ENCODE measurements at places on chromosomes 16 and 17.

- no peak for DNase-seq
Measured at GRCh38 chr16:83187405-83187804, 560.6 kb downstream of the CDH13 start.

DNA sequence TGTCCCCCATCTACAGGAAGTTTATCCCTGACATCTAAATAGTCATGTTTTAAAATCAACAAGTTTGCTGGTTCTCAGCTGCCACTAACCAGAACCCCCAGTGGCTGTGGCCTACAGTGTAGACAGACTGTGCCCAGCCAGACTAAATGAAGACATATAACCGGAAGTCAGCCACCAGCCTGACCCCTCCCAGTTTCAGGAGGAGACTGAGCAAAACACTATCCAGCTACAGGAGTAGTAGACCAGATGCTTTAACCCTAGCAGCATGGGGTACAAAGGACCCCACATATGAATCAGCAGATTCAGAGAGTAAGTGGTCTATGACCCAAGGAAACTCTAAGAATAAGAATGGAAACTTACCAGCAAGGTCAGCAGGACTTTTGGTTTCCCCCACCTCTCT, 83.4 kb downstream of the HIC1 start:
- no peak for DNase-seq

DNA sequence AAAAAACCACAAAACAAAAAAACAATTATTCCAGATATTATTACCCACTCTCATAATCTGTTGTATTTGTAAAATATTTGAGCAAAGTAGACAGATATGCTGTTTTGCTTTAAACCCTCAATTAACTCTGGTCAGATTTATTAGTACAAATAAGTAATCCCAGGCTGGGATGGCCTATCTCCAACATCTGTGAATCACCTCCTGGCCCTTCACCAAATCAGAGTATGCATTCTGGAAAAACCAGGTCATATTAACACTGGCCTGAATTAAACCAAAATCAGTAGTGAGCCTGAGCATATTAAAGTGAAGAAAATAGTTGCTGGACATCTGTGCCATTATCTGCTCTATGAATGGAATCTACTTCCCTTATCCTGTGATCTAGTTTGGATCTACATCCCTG, 41.0 kb downstream of the STAT3 start:
- peak; percentile 84 for DNase-seq

- DNase-seq, result peak; percentile 85
Measured at GRCh38 chr17:17696882-17697633, 15.8 kb downstream of the RAI1 start.

DNA sequence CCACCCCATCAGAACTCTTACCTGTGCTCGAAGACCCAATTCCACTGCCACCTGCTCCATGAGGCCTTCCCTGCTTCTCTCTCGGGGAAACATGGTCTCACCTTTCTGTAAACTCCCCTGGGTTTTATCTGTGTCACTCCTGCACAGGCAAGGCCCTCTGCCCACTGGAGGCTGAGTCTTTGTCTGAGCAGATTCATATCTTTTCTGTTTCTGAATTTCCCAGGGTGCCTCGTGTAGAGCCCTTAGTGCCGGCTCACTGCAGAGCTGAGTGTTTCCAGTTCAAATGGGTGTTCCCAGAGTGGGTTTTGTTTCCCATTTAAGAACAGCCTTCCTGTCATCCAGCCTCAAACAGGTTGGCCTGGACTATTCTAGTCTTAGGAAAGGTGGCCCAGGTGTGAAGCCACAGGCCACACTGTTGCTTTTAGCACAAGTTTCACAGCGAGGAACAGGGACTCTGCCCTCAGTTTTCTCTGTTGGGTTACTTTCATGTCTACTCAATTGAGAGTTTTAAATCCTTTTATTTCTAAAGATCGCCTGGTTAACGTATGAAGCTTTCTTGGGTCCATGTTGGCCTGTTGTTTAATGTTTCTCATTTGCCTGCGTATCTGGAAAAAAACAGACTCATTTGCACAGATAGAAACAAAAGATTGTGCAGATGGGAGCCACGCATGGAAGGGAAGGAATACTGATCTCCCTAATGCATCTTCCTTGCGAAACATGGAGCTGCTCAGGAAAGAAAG, 228.7 kb downstream of the MSI2 start:
- DNase-seq, result no peak

GRCh38 chr17:47801176-47801765, 20.3 kb downstream of the OSBPL7 start:
- no peak for DNase-seq

DNA sequence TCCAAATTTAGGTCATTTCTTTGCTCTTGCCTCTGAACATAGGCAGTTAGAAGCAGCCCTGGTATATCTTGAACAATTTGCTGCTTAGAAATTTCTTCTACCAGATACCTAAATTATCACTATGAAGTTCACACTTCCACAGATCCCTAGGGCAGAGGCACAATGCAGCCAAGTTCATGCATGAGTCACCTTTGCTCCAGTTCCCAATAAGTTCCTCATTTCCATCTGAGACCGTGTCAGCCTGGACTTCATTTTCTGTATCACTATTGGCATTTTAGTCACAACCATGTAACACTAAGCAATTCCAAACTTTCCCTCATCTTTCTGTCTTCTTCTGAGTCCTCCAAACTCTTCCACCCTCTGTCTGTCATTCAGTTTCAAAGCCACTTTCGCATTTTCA, 45.0 kb downstream of the KCNJ16 start:
- no peak for DNase-seq

DNA sequence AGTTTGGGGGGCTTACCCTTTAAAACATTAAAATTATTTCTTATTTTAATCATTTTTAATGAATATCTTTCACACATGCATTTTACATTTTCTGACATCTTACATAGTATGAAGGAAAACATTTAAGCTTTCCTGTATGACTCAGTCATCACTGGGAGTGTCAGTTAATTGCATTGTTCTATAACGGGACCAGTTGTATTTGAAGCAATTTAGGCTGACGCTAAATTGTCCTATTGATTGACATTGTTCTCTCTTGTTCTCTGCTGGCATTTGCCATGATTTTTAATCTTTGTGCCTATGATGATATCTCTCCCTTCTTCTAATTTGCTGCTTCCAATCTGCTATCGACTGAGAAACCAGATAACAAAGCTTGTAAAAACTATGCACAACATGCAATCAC, 190.5 kb upstream of the PIRT start:
- DNase-seq, result no peak

- DNase-seq, result peak; percentile 10
Measured at GRCh38 chr17:41413353-41413957, 10.9 kb downstream of the KRT37 start.

DNA sequence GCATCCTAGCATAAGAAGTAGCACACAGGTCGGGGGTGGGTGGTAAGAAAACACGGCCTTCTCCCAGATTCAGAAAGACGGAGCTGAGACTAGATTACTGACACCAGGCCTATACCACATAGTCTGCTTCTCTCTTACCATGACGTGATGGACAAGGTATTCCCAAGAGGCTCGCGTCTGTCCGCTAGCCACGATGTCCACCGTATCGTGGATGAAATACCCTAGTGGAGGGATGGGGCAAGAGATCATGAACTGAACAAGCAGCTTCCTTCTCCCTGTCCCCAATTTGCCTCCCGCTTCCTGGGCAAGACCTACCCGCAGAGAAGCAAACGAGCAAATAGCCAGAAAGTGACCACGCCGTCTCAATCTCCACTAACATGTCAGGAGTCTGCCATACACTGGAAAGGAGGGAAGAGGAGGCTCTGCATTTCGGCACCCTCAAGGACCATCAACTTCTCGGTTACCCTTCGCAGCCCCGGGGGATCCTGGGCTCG, 820 bp downstream of the TLCD1 start:
- DNase-seq, result no peak

DNA sequence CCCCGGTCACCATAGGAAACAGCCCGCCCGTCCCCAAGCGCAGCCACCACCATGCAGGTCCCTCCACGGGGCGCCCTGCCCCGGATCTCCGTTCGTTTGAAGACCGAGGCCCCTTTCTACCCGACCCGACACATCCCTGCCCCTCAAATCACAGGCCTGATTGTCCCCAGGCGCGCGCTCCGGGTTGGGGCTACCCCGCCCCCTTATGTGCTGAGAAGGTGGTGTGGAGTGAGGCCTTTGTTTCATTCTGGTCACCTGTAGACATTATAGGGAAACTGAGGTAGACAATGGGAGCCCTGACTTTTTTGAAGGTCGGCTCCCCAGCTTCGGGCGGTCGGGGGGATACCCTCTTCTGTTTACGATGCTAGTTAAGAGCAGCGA, 763 bp upstream of the ACTG1 start:
- no peak for DNase-seq

GRCh38 chr17:76645481-76645880, 1.9 kb upstream of the ST6GALNAC1 start:
- peak; percentile 17 for DNase-seq

DNA sequence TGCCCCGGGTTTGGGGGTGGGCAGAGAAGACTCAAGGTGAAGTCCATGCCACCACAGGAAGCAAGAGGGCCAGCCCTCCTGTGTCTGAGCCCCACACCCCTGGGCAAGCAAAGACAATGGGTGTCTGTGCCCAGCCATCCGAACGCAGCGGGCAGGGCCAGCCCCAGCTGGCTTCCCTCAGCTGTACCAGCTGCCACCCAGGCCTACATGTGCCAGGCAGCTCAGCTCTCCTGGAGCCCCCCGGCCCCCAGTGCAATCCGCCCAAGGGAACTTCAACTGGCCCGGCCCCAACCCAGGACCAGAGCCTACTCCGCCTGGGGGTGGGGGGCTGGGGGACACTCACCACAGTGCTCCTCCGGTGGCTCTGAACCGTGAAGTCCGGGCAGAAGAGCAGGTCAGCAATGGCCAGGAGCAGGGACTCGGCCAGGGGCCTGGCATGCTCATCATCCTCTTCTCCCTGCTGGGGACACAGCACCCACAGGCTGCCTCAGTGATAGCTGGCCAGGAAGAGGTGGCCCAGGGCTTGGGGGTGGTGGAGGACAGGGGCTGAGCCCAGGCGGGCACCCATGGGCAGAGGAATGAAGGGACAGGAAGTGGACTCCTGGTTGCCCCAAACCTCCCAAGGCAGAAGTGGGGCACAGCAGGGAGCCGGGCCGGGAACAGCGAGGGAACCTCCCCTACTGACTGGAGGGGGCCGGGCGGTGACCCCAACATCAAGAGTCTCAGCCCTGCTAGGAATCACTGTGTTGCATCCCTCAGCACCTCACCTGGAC, 9.8 kb downstream of the HID1 start:
- DNase-seq, result no peak

DNA sequence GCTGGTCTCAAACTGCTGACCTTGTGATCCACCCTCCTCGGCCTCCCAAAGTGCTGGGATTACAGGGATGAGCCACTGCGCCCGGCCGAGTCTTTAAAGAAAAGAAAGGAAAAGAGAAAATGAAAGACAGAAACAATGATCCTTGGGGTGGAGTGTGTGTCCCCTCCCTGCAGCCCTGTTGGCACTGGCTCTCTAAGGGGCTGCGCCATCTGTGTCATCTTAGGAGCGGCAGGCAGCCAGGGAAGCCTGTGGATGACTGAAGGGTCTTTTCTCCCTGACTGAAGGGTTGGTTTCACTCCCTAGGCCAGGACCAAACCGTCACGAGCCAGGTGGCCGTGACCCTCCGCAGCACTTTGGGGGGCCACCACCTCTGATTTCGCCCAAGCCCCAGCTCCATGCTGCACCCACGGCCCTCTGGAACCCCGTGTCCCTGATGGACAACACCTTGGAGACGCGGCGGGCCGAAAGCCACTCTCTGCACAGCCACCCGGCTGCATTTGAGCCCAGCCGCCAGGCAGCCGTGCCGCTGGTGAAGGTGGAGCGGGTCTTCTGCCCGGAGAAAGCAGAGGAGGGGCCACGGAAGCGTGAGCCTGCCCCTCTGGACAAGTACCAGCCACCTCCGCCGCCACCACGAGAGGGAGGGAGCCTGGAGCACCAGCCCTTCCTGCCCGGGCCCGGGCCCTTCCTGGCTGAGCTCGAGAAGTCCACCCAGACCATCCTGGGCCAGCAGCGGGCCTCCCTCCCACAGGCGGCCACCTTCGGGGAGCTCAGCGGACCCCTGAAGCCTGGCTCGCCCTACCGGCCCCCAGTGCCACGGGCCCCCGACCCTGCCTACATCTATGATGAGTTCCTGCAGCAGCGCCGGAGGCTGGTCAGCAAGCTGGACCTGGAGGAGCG, 27.7 kb downstream of the GINS2 start:
- DNase-seq, result no peak

- no peak for DNase-seq
Measured at GRCh38 chr17:75124041-75124818, 7.3 kb downstream of the NT5C start.

DNA sequence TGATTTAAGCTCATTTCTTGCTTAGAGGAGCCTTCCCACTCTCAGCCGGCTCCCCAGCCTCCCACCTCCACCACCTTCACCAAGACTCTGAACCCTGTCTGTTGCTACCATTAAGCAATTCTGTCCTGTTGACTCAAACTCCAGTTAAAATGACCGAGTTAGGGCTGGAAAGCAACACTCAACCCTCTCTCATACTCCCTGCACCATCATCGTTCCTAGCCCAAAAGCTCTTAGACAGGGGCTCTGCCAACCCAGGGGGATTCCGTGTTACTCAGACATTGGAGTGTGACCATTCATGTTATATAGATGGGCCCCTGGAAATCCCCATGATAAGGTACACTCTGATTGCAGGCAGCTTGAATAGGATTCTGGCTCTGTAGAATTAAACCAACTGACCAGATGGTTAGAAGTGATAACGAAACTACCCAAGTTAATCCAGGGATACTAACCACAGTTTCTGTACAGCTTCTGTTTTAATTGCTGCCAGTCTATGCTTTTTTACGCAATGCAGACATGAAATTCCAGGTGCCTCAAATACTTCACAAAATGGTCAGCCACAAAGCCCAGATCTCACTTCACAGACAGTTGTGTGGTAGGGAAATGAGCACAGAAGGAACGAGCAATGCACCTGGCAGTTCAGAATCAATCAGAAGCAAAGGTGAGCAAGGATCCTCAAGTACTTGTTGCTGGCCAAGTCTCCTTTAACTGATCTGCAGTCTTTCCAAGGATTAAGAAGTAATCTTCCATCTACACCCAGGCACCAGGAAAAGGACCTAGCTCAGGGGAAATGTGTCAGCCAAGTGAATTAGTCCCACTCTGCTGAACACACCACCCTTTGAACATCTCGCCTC, 2.1 kb downstream of the SSTR2 start:
- DNase-seq, result no peak

- no peak for DNase-seq
Measured at GRCh38 chr17:28330671-28331070, 4.6 kb downstream of the IFT20 start.

- DNase-seq, result no peak
Measured at GRCh38 chr16:84245956-84246678, 6.3 kb upstream of the KCNG4 start.

GRCh38 chr17:66227212-66228045, 1.8 kb downstream of the APOH start:
- DNase-seq, result no peak

- DNase-seq, result no peak
Measured at GRCh38 chr17:77329741-77330531, 189.2 kb downstream of the SEC14L1 start.

DNA sequence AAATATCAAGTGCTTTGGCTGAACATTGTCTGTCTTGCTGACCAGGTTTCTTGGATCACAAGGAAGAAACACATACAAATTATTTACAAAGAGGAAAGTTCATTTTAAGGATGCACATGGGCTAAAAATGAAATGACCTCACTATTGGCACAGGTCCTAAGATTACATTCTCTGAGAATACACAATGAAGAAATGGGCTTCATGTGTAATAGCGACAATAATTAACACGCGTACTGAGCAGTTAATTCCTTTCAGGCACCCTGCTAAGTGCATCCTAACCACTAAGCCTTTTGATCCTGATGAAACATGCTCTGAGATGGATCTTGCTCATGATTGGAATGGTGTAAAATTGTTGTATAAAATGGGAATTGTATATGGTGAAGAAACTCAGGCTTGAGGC, 429.0 kb downstream of the HS3ST4 start:
- DNase-seq, result no peak

- DNase-seq, result no peak
Measured at GRCh38 chr16:79430191-79430678, 170.3 kb downstream of the MAF start.
